Suppressor macrophage (primary cell): ENCODE measurements at places on chromosomes 1 and 21.

GRCh38 chr1:168145184-168146159, 8.7 kb upstream of the GPR161 start:
- peak; percentile 93 for DNase-seq

- DNase-seq: peak; percentile 18
Measured at GRCh38 chr1:230068952-230069684, 2.1 kb downstream of the GALNT2 start.

- DNase-seq: peak; percentile 39
Measured at GRCh38 chr1:23791516-23792047, 637 bp downstream of the LYPLA2 start.

DNA sequence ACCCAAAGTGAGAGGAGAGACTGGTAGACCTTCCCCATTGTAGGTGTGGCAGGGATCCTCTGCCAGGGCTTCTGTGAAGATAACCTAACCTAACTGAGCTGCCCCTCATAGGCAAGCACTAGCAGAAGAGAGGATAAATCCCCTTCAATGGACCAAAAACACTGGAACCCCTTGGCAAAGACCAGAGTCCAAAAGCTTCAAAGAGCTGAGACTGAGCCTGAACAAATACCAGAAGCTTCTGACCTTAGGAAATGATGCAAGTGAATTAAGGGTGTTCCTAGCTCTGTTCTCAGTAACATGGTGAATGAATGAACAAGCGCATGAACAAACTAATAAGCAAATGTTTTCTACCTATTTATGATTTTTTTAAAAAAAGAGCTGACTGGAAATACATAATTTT, 123.2 kb downstream of the RRAGC start:
- no peak for DNase-seq

- no peak for DNase-seq
Measured at GRCh38 chr21:30478004-30478403, 2.2 kb downstream of the KRTAP19-1 start.

DNA sequence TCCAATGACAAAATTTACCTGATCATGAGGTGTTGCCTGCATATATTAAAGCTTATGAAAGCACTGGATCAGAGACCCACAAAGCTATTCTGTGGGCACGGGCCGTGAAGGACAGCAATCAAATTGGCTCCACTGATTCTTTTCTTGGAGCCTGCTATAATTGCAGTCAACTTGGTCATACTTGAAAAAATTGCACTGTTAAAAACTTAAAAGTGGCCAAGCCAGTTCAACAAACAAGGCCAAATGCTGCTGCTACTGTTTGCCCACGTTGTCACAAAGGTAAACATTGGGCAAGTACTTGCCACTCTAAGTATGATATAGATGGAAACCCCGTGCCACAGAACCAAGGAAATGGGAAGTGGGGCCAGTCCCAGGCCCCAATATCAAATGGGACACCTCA, 37.8 kb downstream of the CYP4A11 start:
- DNase-seq: no peak

DNA sequence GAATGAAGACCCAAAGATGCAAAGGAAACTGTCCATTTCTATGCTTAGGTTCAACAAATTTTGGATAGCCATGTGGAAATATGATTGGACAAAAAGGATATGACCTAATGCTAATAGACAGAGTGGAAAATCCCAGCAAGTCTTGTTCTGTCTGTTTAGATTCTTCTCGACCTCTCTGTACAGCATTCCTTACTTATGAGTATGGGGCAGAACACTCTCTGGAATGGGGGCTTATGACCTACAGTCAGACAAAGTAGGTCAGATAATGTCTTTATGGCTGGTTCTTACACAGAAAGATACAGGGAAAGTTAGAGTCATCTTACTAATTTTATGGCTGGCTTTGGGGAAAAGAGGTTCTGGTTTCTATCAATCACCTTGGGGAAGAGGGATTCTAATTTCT, 2.8 kb downstream of the GCSAML start:
- no peak for DNase-seq

DNA sequence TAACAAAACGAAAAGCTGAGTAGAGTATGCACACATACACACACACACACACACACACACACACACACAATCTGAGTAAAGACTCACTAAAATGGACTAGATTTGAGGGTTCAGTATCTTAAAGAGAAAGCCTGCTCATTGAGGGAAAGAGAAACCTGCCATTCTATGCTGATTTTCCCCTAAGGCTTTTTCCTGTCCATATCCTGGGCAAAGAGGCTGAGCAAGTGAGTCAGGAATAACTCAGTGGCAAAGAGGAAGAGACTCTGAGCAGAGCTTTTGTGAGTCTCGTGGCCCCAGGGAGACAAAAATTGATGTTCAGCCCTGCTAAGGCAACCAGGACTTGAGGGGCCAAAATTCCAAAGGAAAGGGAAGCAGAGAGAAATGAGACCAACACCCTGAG, 37.3 kb upstream of the RUNX1 start:
- peak; percentile 12 for DNase-seq

DNA sequence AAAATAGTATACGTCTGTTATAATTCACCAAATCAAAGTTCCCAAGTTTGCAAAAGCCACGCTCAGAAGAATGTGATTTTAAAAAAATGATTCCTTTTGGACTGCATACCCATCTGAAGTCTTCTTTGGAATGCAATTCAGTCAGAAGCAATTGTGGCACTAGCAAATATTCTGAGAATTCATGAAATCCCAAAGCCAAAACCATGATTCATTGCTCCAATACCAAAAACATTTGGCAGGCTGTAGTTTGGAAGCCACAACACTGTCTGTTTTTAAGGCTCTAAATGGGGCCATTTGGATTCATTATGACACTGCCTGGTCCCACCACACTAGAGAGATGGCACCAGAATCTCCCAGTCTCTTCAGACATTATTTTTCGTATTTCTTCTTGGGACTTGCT, 21.8 kb upstream of the LRRC53 start:
- no peak for DNase-seq

DNA sequence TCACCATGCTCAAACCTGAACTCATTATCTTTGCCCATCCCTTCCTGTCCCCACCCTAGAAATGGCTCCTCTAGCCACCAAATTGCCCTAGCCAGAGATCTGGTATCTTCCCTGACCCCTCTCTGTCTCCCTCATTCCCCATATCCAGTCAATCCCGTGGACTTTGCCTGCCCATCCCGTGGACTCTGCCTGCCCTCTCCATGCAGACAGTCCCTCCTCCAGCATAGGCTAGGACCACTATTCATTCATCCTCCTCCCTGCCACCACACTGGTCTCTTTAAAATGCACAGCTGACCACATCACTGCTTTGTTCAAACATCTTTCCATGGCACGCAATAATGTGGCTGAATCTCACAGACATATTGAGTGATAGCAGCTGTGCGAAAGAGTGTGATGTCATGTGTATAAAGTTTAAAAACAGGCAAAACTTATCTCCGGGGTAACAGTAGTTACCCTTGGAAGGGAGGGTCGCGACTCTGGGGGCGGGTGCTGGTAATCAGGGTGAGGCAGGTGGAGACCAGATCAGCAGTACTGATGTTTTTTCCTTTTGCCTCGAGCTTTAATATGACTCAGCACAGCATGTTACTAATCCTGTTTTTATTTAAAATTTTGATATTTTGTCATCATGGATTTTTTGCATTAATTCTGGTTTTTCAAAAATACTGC, 4.8 kb upstream of the SLC2A1 start:
- no peak for DNase-seq

GRCh38 chr1:31509124-31510072, 66.9 kb upstream of the TINAGL1 start:
- peak; percentile 53 for DNase-seq

DNA sequence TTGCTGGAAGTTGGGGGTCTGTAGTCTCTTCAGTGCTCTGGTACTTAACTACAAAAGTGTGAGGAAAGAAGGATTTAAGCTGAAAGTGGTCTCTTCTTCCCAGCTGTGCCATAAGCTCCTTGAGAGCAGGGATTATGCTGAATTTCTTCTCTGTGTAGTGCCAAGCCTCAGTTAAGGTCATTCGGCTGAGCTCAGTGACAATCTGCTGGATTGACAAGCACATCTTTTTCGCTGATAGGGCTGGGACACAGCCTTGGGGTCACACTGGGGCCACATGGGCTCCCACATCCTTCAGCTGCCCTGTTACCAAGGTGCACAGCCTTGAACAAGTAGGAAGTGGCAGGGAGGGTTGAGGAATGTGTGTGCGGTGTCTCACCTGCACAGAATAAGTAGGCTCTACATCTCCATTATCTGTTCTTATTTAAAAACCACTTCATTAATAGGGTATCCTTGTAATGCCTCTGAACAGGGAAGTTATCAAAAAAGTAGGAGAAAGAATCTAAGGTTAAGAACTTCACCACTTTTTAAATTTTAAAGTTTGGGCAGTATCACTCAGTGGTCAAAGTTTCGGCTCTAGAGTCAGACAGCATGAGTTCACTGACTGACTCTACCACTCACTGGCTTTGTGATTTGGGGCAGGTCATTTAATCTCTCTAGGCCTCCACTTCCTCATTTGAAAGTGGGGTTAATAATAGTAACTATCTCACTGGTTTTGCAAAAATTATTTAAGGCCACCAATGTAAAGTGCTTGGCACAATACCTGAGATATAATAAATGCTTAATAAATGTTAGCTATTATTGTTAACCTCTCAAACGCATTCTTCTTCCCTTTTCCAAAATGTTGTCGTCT, 10.3 kb downstream of the ZBTB40 start:
- DNase-seq: no peak

GRCh38 chr1:119336848-119337247, 31.7 kb upstream of the HAO2 start:
- DNase-seq: no peak

DNA sequence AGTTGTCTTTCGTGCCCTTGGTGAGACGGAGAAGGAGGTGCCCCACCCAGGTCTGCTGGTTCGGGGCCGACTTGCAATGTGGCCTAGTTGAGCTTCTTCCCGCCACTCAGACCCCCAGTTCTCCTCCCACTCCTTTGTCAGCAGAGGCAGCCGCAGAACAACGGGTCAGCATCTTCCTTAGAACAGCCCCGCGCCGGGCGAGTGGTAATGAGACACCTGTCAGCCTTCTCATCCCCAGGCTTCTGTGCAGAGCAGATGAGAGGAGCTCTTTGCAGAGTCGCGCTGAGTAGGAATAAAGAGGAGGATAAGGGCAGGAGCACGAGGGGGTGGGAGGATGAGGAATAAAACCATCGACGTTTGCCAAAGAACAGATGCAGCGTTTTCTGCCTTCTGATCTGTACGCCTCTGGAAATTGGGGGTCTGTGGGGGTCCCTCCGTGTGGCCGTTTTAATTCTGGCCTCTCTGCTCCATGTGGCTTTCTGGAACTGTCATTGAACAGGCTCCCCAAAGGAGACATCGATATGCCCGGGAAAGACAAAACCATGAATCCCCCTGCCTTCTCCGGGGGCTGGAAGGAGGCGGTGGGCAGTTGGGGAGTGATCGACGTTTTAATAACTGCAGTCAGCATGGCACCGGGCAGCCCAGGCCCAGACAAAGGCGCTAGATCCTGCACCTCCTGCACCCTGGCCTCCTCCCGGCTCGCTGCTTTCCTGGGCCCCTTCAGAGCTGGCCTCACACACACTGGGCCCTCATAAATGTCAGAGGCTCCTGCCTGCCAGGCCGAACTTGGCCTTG, 27.5 kb upstream of the IGSF21 start:
- no peak for DNase-seq

DNA sequence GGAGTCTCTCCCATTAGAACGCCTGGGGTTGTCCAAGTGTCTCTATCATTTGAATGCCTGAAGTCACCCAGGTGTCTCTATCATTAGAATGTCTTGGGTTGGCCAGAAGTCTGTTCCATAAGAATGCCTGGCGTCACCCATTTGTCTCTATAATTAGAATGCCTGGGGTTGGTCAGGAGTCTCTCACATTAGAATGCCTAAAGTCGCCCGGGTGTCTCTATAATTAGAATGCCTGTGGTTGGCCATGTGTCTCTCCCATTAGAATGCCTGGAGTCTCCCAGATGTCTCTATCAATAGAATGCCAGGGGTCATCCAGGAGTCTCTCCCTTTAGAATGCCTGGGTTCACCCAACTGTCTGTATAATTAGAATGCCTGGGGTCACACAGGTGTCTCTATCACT, 54.5 kb downstream of the RNF187 start:
- no peak for DNase-seq

GRCh38 chr21:21751286-21751685, 753.1 kb downstream of the NCAM2 start:
- no peak for DNase-seq

GRCh38 chr1:35605867-35606182, 32.7 kb downstream of the TFAP2E start:
- no peak for DNase-seq

GRCh38 chr1:223752721-223753515, 40.6 kb downstream of the CAPN2 start:
- no peak for DNase-seq

- DNase-seq: no peak
Measured at GRCh38 chr1:53324728-53325297, 3.1 kb downstream of the LRP8 start.

DNA sequence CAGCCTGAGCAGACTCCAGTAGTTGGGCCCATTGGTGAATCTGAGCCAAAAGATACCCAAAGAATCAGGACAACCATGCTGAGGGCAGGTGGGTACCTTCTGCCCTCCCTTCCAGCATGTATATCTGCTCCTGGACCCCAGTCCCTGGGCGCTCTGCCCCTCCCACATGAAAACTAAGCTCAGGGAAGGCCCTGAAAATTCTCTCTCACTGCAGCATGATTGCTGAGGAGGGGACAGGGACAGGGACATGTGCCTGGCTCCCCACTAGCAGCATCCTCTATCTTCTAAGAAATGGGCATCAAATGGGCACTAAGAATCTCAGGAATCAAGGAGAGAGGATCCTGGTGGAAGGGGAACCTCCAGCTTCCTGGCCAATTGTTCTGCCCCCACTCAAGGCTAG, 446.0 kb downstream of the MATN1 start:
- DNase-seq: no peak

DNA sequence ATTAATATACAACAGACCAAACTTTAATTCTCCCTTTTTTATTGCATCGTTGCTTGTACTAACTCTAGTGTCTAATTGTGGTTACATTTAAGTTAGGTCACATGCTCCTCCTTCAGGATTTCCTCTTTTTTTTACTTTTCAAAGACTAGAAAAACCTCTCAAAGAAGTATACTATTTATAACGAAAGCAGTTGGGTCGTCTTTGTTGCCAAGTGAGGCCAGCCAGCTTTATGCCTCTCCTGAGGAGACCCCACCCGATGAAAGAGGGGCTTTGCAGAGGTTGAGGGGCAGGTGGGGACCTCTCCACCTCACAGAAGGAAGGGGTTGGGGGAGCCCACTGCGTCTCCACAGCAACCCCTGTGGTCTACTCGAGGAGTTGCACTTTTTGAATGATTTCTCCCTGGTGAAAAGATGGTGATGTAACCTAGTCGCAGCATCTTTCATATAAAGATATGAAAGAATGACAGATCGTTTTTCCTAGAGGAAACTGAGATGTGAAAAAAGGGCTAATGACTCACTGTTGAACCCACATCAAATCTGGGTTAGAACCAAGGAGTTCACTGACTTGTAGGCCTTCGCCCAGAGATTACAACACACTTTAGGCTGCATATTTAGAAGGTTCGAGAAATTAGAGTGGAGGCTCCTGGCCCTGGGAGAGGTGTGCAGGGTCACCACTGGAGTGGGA, 6.4 kb downstream of the TGFB2 start:
- DNase-seq: peak; percentile 29

DNA sequence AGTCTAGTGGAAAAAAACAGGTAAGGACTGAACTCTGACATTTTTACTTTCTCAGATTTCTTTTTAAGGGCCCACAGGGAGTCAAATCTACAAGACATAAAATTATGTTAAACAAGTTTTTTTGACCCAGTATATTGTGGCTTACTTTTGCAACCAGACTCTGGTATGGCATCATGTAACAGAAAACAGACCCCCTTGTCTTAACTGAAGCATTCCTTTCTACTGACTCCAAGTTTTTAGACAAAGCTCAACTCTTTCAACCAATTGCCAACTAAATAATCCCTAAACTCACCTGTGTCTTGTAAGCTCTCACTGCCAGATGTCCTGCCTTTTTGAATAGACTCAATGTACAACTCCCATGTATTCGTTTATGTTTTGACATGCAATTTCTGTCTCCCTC, 64.3 kb downstream of the FASLG start:
- DNase-seq: no peak
